CD4-positive, alpha-beta T cell (primary cell): ENCODE measurements at places on chromosomes 5 and 9. TPM values are rescaled to one million over a fixed set of nuclear protein-coding genes. Genes with fewer than 3 reads are reported as not detected.
A peak's percentile ranks its signal among the peaks of the same experiment; 100 is the strongest.

GRCh38 chr5:154390746-154391359, 54.9 kb upstream of the SAP30L start:
- no peaks in the 10 kb centered on the region for H3K27me3 ChIP-seq
- DNase-seq: no peak
- H3K27ac ChIP-seq: no peak overlapping the region
- no peak overlapping the region for H3K4me3 ChIP-seq
- H3K36me3 ChIP-seq: peaks cover 18% of the 10 kb centered on the region
- H3K4me1 ChIP-seq: no peaks in the 10 kb centered on the region

DNA sequence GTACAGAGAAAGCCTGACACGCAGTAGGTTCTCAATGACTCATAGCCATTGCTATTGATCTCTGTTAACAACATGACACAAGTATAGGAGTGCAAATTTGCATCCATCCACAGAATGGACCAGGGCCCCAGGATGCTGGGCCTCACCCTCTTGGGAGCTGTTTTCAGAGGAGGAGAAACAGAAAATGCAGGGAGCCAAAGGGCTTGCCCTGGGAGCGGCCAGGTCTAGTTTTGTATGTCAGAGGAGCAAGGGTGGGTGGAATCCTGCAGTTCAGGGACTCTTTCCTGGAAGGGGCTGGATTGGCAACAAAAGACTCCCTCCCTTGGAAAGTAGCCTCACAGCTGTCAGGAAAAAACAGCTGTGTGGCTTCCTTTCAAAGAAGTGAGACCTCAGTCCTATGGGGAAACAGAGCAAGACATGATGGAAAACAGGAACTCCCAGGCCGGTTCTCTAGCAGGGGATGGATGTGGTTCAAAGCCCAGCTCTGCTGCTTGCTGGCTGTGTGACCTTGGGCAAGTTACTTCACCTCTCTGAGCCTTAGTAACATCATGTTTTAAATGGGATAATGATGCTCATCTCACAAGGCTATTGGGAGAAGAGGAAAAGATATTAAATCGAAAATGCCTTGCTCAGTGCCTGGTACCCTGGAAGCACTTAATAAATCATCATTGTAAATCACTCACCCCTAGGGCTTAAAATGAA, 50.5 kb upstream of the SH3PXD2B start:
- no peaks in the 10 kb centered on the region for H3K27me3 ChIP-seq
- H3K4me3 ChIP-seq: no peak overlapping the region
- no peaks in the 10 kb centered on the region for H3K36me3 ChIP-seq
- no peak for DNase-seq
- no peak overlapping the region for H3K27ac ChIP-seq
- no peaks in the 10 kb centered on the region for H3K4me1 ChIP-seq

DNA sequence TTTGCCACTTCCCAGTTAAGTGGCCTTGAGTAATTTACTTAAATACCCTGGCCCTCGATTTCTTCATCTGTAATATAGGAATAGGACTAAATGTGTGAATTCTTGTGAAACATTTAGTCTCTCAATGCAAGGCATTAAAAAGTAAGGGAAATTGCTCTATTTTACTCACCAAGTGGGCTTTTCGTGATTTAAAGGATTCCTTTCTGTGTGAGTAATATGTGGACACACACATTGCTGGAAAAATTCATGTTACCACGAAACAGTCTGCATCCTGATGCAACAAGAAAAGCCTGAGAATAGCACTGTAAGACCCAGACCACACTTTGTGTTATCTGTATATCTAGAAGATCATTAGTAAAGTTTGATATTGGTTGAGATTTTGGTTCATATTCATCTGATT, 1243.0 kb upstream of the CDH9 start:
- H3K36me3 ChIP-seq: no peaks in the 10 kb centered on the region
- no peak overlapping the region for H3K4me3 ChIP-seq
- no peaks in the 10 kb centered on the region for H3K27me3 ChIP-seq
- H3K27ac ChIP-seq: no peak overlapping the region
- no peaks in the 10 kb centered on the region for H3K4me1 ChIP-seq

DNA sequence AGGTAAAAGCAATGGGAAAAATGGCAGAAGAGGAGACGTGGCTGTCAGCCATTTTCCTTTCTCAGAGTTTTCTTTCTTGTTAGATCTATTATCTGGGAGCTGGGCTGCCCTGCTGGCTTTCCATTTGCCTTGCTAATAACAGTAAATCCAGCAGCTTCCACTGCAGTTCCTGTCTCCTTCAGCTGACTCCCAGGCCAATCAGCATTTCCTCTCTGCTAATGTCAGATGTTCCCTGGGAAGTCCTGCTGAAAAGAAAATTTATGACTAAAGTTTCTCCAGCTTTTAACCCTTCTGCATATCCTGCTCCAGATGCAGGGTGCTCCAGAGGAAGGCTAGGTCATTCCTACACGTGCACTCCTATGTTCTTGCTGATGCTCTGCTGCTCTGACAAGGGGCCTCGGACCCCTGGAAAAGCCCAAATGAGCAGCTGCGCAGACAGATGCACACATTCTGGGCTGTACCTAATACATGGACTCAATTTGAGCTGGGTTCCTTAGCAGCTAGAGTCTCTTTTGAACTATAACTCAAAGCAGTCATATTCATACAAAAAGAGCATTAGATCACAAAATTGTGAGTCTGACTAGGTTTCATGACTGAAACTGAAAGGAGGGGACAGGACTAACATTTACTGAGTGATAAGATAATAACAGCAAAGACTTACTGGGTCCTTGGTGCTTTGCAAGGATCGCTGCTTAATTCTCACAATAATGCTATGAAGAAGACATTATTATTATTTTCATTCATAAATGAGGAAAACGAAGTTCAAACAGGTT, 182.2 kb downstream of the MAPKAP1 start:
- peaks cover 23% of the 10 kb centered on the region for H3K4me1 ChIP-seq
- H3K4me3 ChIP-seq: no peak overlapping the region
- DNase-seq: no peak
- H3K36me3 ChIP-seq: no peaks in the 10 kb centered on the region

GRCh38 chr9:16322849-16323248, 547.6 kb downstream of the BNC2 start:
- no peaks in the 10 kb centered on the region for H3K27me3 ChIP-seq
- H3K4me3 ChIP-seq: no peak overlapping the region
- DNase-seq: no peak
- no peak overlapping the region for H3K27ac ChIP-seq

The KYAT1 gene
- 4.7 TPM for total RNA-seq

DNA sequence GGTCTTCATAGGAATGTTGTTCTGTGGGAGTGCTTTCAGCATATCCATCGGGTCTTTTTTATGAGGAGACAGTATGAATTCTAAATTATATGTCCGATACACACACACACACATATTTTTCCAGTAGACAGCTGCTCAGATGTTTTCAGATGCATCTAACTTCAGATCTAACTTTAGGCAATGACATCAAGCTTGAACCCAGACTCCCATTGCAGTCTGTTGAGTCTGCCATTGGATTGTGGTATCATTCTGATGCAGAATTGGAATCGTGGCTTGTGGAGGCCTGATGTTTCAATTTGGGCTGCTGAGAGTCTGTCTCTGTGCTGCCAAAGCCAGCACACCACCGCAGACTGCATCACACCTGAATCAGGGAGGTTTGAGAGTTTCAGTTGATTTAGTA, 376.4 kb downstream of the OSTF1 start:
- H3K4me1 ChIP-seq: no peaks in the 10 kb centered on the region
- no peaks in the 10 kb centered on the region for H3K27me3 ChIP-seq
- no peak overlapping the region for H3K4me3 ChIP-seq
- H3K36me3 ChIP-seq: no peaks in the 10 kb centered on the region
- no peak for DNase-seq

DNA sequence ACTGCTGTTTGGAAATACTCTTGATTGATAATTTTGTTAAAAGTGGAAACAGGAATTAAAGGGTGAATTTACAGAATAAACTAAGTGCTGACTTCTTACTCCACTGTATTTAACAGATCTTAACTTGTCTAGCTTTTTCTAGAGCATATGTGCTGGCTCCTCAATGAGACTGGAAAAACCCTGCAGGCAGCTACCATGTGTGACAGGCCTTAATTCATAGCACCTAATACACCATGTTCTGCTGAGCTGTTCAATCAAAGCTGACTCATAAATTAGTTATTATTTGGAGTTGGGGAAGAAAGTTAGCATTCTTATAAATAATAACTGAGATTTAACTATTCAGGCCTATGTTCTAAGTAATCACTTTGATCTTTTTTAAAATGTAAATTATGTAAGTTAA, 29.4 kb downstream of the CTNNAL1 start:
- H3K36me3 ChIP-seq: no peaks in the 10 kb centered on the region
- DNase-seq: no peak
- no peak overlapping the region for H3K4me3 ChIP-seq
- no peak overlapping the region for H3K27ac ChIP-seq
- H3K27me3 ChIP-seq: no peaks in the 10 kb centered on the region
- H3K4me1 ChIP-seq: no peaks in the 10 kb centered on the region

DNA sequence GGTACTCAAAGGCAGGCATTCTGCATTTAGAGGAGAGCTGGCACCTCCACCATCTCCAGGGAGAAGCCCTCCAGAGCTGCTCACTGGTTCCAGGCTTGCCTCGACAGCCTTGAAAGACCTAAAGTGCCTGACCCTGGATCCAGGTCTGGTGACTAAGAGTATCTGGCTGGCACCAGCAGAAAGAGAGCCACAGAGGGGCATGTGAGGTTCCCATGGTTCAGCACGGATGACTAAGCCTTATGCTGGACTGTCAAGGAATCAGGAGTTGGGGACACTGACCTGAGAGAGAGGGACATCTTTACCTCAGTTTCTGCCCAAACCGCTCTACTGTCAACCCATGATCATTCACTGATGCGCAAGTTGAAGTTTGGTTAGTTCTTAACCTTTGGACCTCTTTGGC, 3.0 kb downstream of the ACTL7A start:
- DNase-seq: no peak
- H3K4me1 ChIP-seq: no peaks in the 10 kb centered on the region
- H3K27me3 ChIP-seq: no peaks in the 10 kb centered on the region
- peaks cover 13% of the 10 kb centered on the region for H3K36me3 ChIP-seq

GRCh38 chr5:112612663-112613062, 125.0 kb upstream of the APC start:
- DNase-seq: no peak
- H3K4me1 ChIP-seq: no peaks in the 10 kb centered on the region
- peaks cover 3% of the 10 kb centered on the region for H3K27me3 ChIP-seq
- H3K36me3 ChIP-seq: no peaks in the 10 kb centered on the region
- H3K27ac ChIP-seq: no peak overlapping the region

- no peaks in the 10 kb centered on the region for H3K4me1 ChIP-seq
- DNase-seq: no peak
- no peak overlapping the region for H3K27ac ChIP-seq
- H3K4me3 ChIP-seq: no peak overlapping the region
Observed at GRCh38 chr9:35262064-35262463, 100.3 kb downstream of the UNC13B start.

DNA sequence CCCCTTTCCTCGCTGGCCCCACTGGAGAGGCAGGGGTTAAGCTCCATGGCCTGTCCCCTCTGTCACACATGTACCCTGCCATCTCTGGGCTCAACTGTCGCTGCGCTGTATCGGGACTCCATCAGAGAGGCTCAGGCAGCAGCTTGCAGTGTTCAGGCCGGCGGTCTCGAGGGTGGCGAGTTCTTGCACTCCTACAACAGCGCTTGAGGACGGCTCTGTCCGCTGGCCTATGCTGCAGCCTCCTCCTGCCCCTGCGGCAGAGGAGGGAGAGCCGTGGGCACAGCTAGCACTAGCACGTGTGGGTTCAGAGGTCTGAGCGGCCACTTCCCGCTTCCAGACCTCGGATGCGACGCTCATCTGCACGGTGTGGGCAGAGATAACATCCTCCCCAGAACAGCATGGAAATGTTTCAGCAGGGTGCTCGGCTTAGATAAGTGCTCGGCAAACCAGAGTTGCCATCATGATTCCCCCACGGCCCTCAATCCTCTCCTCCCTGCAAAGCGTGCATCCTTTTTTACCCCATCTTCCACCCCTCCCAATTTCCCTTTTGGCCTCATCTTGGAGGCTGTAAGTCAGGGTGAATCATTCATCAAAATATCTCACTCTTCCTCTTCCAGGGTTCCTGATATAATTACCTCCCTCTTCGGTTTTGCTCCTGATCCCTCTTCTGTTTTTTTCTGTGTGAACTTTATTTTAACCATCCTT, 41.9 kb upstream of the FUBP3 start:
- DNase-seq: no peak
- H3K27ac ChIP-seq: no peak overlapping the region
- no peak overlapping the region for H3K4me3 ChIP-seq
- no peaks in the 10 kb centered on the region for H3K36me3 ChIP-seq
- H3K4me1 ChIP-seq: peaks cover 5% of the 10 kb centered on the region
- H3K27me3 ChIP-seq: peaks cover 43% of the 10 kb centered on the region

The ALDOB gene
- total RNA-seq: not detected

- no peaks in the 10 kb centered on the region for H3K36me3 ChIP-seq
- no peak overlapping the region for H3K27ac ChIP-seq
- H3K27me3 ChIP-seq: no peaks in the 10 kb centered on the region
- H3K4me1 ChIP-seq: peaks cover 3% of the 10 kb centered on the region
Observed at GRCh38 chr9:90025816-90026215, 421.0 kb downstream of the GADD45G start.

GRCh38 chr9:89538871-89539270, 41.0 kb upstream of the SEMA4D start:
- no peaks in the 10 kb centered on the region for H3K36me3 ChIP-seq
- H3K27me3 ChIP-seq: no peaks in the 10 kb centered on the region
- no peak overlapping the region for H3K27ac ChIP-seq
- peaks cover 82% of the 10 kb centered on the region for H3K4me1 ChIP-seq
- DNase-seq: no peak

The PCDHGA10 gene
- 0.08 TPM for total RNA-seq

The C5orf24 gene
- 36.5 TPM for total RNA-seq

The ZNF608 gene
- total RNA-seq: 0.14 TPM

DNA sequence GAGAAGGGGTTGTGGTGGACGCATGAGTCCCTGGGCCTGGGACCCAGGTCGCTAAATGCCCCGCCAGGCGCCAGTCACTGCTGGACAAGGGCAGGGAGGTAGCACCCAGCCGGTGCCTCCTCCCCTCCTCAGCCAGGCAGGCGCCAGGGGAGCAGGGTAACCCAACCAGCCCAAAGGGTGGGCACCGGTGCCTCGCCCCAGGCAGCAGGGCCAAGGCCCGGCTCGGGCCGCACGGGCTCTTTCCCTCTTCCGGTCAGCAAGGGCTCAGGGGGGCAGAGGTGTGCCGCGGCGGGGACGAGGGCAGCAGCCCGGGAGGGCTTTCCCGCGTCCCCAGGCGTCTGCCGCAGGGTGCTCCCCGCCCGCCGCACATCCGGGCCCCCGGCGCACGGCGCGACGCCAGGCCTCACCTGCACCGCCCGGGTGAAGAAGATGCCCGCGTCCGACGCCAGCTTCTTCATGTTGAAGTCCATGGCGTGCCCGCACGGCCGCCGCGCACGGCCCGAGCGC, 393 bp downstream of the SH3GLB2 start:
- H3K27me3 ChIP-seq: no peaks in the 10 kb centered on the region
- peak overlapping the region; percentile 78 for H3K4me3 ChIP-seq
- peaks cover 36% of the 10 kb centered on the region for H3K4me1 ChIP-seq
- H3K27ac ChIP-seq: peak overlapping the region; percentile 53
- DNase-seq: peak; percentile 16
- H3K36me3 ChIP-seq: no peaks in the 10 kb centered on the region
